SIG-M5 (cell line): ENCODE measurements at places on chromosomes 2 and 18.

GRCh38 chr18:32138332-32138982, 46.8 kb downstream of the RNF138 start:
- no peak for DNase-seq

DNA sequence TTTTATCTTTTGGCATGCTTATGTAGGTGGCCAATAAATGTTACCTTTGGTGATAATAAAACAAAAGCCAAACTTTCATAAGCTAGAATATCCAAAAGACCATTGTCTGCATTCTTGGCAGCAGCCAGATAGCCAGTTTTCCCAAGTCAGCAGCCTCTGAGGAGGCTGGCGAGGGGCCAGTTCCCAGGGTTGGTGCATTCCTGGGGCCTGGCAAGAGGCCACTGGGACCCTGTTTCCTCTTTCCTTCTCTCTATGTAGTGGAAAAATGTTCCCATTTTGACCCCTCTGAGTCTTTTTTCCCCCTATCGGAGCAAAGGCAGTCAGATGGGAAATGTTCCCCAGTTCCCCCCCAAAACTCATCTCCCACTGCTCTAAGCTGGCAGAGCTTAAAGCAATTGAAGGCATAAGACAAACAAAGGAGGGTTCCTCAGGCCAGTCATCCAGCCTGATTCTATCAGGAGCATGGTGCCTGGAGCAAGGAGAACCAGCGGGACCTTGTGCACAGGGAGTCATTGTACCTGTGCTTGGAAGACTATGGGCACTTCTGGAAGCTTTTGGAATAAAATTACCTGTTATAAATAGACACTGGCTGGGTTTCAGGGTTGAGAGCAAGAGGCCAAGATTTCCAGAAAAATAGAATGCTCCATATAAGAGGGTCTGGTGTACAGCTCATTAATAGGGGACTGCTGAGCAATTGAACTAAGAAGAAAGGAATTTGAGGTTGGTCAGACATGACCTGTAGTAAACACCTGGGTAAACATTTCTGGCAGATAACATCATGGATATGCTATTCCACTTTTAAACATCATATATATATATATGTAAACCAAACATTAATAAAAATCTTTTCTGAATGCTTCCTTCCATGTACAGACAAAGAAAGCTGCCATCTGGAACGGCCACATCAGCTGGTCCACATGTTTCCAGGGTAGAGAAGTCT, 63.4 kb downstream of the NCKAP5 start:
- DNase-seq, result no peak

DNA sequence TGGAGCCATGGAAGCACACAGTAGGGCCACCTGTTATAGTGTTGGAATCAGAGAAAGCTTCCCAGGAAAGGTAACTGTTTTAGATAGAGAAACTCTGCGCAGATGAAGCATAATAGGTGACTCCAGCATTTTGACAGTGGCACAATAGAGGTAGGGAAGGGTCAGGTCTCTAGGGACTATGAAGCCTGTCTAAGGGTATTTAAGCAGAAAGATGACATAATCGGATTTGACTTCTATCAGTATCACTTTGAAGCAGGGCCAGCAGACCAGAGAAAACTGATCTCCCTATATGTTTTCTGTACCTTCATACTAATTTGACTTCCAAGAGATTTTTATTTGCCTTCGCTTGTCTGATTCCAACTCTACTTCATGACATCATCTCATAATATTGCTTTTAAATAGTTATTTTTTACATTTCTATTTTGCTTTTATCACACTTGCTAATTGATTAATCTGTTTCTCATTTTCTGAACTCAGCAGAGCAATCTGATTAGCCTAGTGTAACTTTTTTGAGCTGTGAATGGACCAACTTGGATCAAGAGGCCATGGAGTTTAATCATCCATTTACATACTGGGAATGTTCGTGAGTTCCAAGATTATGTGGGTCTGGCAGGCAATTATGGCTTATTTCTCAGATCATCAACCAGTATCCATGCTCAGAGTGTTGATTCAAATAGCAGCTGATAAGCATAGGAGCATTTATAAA, 8.4 kb upstream of the HIBCH start:
- no peak for DNase-seq

GRCh38 chr2:112579241-112579640, 5.2 kb upstream of the CHCHD5 start:
- no peak for DNase-seq

GRCh38 chr2:158969162-158969714, 798 bp downstream of the TANC1 start:
- no peak for DNase-seq

GRCh38 chr2:235594964-235595363, 101.1 kb downstream of the AGAP1 start:
- DNase-seq, result no peak

GRCh38 chr2:230811508-230811907, 53.2 kb upstream of the ITM2C start:
- DNase-seq, result no peak

- DNase-seq, result no peak
Observed at GRCh38 chr18:12589448-12589847, 68.5 kb downstream of the SPIRE1 start.

DNA sequence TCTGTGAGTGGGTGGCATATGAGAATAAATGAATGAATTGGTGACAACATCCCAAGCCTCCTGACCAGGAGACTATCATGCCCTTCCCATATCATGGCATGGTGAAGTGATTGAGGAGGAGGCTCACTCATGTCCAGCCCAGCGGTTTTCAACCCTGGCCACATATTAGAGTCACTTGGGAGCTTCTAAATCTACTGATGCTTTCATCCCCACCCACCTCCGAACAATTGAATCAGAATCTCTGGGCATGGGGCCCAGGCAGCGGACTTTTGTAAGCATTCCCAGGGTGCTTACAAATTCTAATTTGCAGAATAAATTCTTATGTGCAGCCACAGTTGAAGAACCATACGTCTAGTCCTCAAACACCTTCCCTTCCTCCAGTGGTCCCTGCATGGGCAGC, 81.7 kb upstream of the SEC11C start:
- no peak for DNase-seq
